ENCODE measurements at places on chromosomes 11 and 22. TPM values are rescaled to one million over a fixed set of nuclear protein-coding genes. Genes with fewer than 3 reads are reported as not detected.

Gene KDM4E
- not detected for polyA plus RNA-seq

Gene HORMAD2
- polyA plus RNA-seq, result not detected

DNA sequence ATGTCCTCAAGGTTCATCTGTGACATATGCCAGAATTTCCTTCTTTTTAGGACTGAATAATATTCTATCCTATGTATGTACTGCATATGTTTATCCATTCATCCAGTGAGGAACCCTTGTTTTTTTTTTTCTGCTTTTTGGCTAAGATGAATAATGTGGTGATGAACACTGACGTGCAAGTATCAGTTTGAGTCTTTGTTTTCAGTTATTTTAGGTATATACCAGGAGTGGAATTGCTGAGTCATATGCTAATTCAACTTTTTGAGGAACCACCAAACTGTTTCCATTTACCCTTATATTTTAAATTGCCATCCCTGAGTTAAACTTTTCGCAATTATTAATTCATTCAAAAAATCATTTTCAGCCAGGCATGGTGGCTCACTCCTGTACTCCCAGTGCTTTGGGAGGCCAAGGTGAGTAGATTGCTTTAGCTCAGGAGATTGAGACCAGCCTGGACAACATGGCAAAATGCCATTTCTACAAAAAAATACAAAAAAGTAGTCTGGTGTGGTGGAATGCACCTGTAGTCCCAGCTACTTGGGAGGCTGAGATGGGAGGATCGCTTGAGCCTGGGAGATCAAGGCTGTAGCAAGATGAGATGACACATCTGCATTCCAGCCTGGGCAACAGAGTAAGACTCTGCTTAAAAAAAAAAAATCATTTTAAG lies 64.2 kb downstream of the MICAL2 start:
- DNase-seq, result no peak

- DNase-seq, result no peak
These were observed 38.5 kb downstream of the SIK3 start for GRCh38 chr11:117059611-117060148.

- no peak for DNase-seq
These were observed 28.0 kb downstream of the FLRT1 start for GRCh38 chr11:64063777-64064176.

GRCh38 chr22:31348766-31349165 lies 2.6 kb upstream of the PATZ1 start:
- DNase-seq, result no peak

DNA sequence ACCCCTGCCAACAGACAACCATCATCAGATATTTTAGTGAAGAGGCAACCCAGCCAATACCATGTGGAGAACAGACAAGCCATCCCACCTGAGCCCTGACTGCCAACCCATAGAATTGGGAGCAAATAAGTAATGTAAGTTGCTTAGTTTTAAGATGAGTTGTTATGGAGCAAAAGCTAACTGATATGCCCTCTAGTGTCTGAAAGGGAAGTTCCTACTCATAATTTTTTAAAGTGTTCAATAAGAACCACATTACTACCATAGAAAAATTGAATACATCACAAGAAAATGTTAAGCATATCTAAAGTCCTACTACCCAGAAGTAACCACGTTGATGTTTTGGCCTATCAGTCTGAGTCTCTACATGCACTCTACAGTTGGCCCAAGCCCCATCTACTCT lies 50.8 kb upstream of the SLC36A4 start:
- DNase-seq, result no peak

DNA sequence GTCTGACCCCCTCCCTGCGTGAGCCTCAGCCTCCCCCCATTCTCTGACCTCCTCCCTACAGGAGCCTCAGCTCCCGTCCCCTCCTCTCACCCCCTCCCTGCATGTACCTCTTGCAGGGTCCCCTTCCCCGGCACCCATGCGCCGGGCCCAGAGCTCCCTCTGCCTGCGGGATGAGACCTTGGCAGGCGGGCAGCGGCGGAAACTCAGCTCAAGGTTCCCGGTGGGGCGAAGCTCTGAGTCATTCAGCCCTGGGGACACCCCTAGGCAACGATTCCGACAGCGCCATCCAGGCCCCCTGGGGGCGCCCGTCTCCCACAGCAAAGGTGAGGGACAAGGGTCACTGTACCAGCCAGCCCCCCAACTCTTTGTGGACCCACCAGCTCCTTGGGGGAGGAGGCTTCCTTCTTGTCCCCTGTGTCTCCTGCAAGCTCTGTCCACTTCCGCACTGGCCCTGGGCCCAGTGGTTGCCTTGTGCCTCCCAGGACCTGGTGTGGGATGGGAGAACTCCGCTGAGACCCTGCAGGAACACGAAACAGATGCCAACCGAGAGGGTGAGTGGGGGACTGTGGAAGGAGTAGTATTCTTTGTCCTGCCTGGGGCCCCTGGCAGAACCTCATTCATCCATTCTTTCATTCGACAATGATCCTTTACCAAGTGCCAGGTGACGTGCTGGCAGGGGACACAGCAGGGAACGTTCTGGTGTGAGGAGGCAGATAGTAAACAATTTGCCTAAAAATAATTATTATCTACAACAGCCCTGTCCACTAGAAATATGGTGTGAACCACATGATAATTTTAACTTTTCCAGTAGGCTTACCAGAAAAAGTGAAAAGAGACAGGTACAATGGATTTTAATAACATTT lies 3.7 kb upstream of the RPS6KA4 start:
- DNase-seq, result peak; percentile 94

GRCh38 chr11:11391169-11391568 lies 38.1 kb upstream of the CSNK2A3 start:
- no peak for DNase-seq

- DNase-seq, result no peak
These were observed 81.6 kb downstream of the ZC3H12C start for GRCh38 chr11:110174645-110175310.

- no peak for DNase-seq
These were observed 10.4 kb downstream of the ATXN10 start for GRCh38 chr22:45682064-45682463.

GRCh38 chr11:121467965-121468364 lies 15.2 kb upstream of the SORL1-AS1 start:
- DNase-seq, result no peak

GRCh38 chr11:35407041-35407440 lies 12.3 kb downstream of the SLC1A2 start:
- DNase-seq, result no peak

All from hepatocyte (in vitro differentiated cells).